Muscle of leg (tissue), 16 donors: ENCODE measurements at places on chromosomes 6 and 20. TPM values are rescaled to one million over a fixed set of nuclear protein-coding genes. Genes with fewer than 3 reads are reported as not detected.

The MYBL2 gene
- 6.4 TPM for total RNA-seq

The SEL1L2 gene
- not detected for total RNA-seq

The SIM1 gene
- 2.4 TPM for total RNA-seq

The NEDD9 gene
- 18.4 TPM for total RNA-seq

The PSORS1C2 gene
- total RNA-seq, result not detected

The ASIP gene
- total RNA-seq, result 0.27 TPM

The SLC22A3 gene
- total RNA-seq, result 8.2 TPM

DNA sequence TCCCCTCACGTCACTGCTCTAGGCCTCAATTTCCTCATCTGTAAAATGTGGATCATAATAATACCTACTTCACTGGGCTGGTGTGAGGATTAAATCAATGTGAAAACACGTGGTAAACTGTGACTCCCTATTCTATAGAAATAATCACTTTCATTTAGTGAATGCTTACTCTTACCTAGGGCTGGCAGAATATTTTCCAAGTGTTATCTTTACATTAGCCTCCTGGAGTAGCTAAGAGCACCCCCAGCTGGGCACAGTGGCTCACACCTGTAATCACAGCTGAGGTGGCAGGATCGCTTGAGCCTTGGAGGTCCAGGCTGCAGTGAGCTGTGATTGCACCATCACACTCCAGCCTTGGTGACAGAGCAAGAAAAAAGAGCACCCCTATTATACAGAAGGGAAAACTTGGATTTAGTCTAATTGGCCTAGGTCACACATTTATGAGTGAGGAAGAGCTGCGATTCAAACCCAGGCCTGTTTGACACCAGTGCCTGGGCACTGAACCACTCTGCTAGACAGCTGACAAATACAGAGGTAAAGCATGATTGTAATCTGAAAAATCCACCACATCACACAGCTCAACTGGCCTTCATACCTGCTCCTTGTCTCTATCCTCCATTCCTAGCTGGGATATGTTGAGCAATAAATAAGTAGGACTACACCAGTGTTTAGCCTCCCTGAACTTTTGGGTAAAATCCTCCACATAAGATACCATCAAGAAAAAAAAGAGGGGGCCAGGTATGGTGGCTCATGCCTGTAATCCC, 1.4 kb upstream of the SNTA1 start:
- no peak overlapping the region for H3K4me3 ChIP-seq
- H3K4me1 ChIP-seq, result peaks cover 17% of the 10 kb centered on the region
- H3K36me3 ChIP-seq, result no peaks in the 10 kb centered on the region
- H3K27ac ChIP-seq, result no peak overlapping the region
- no peak for DNase-seq

- H3K4me1 ChIP-seq, result no peaks in the 10 kb centered on the region
- no peak for DNase-seq
- H3K27ac ChIP-seq, result no peak overlapping the region
- no peaks in the 10 kb centered on the region for H3K27me3 ChIP-seq
Measured at GRCh38 chr6:146898069-146898887, 299.5 kb downstream of the ADGB start.

GRCh38 chr6:21431526-21431925, 162.0 kb upstream of the SOX4 start:
- H3K36me3 ChIP-seq, result no peaks in the 10 kb centered on the region
- H3K27ac ChIP-seq, result no peak overlapping the region
- peaks cover 4% of the 10 kb centered on the region for H3K4me1 ChIP-seq
- DNase-seq, result no peak

- H3K4me1 ChIP-seq, result peaks cover 14% of the 10 kb centered on the region
- no peak overlapping the region for H3K27ac ChIP-seq
- H3K36me3 ChIP-seq, result no peaks in the 10 kb centered on the region
- peaks cover 12% of the 10 kb centered on the region for H3K27me3 ChIP-seq
Measured at GRCh38 chr20:375265-375889, 5.2 kb upstream of the TRIB3 start.

GRCh38 chr20:50551288-50551687, 41.1 kb downstream of the PTPN1 start:
- no peaks in the 10 kb centered on the region for H3K27me3 ChIP-seq
- no peak for DNase-seq
- H3K27ac ChIP-seq, result no peak overlapping the region
- peaks cover 8% of the 10 kb centered on the region for H3K36me3 ChIP-seq
- H3K4me3 ChIP-seq, result no peak overlapping the region

GRCh38 chr20:45318948-45319347, 10.8 kb upstream of the MATN4 start:
- H3K36me3 ChIP-seq, result no peaks in the 10 kb centered on the region
- H3K4me3 ChIP-seq, result no peak overlapping the region
- DNase-seq, result no peak
- peaks cover 39% of the 10 kb centered on the region for H3K27me3 ChIP-seq

GRCh38 chr20:18984238-18985200, 170.9 kb downstream of the SCP2D1 start:
- no peaks in the 10 kb centered on the region for H3K27me3 ChIP-seq
- DNase-seq, result no peak
- no peak overlapping the region for H3K27ac ChIP-seq
- no peak overlapping the region for H3K4me3 ChIP-seq

- no peaks in the 10 kb centered on the region for H3K36me3 ChIP-seq
- H3K4me1 ChIP-seq, result peaks cover 3% of the 10 kb centered on the region
- no peak overlapping the region for H3K4me3 ChIP-seq
- no peaks in the 10 kb centered on the region for H3K27me3 ChIP-seq
- DNase-seq, result no peak
Measured at GRCh38 chr6:150659046-150659763, 59.5 kb downstream of the PLEKHG1 start.

DNA sequence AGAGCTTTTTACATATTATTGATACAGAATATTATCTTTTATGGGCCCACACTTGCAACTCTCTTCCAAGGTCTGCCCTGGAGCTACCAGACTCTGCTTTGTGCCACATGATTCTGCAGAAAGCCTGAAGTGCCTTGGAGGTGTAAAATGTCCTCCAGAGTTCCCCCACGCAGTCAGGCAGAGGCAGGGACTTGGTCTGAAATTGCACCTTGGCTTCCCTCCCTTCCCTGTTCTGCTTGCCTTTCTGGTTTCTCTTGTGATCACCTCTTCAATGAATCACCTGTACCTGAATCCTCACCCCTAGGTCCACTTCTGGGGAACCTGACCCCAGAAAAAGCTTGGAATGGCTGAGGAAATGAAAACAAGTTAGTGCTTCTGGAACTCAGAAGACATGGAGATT, 43.0 kb upstream of the TGM2 start:
- peaks cover 23% of the 10 kb centered on the region for H3K4me1 ChIP-seq
- no peak for DNase-seq
- H3K27me3 ChIP-seq, result peaks cover 4% of the 10 kb centered on the region
- H3K4me3 ChIP-seq, result no peak overlapping the region
